Inflammatory macrophage treated with lipopolysaccharide for 4 hours (primary cell): ENCODE measurements at places on chromosomes 16 and 17.

- no peak for DNase-seq
Observed at GRCh38 chr17:41581366-41582060, 5.2 kb downstream of the KRT14 start.

DNA sequence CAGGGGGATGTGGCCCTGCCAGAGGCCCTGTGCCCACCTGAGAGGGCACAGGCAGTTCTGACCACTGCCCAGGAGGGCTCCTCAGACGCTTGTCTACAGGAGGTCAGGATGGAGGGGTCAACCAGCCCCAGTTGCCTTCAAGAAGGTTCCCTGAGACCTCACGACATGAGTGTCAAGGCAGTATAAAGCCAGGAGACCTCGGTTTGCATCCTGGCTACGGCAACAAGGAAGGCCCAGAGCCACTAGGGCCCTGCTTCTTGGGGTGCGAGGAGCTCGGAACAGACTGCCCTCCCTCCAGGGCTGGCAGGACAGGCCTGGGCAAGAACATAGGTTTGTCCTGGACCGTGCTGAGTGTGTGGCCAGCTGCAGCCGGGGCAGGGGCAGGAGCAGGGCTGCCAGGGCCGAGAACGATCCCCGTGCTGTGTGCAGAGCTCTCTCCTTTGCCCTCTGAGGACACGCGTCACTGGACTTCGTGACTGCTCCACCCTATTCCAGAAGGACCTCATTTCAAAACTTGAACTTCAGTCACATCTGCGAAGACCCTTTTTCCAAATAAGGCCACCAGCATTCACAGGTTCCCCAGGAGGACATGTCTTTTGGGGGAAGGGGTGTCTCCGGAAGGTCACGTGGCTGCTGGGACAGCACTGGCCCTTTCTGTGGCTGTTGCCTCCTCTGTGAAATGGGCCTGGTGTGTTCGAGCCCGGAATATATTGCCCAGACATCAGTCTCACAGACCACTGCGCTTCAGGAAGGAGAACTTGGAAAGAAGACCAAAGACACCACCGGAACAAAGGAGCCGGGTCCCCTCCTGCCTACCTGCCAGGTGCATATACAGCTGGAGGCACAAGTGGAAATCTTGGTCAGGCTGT, 27.7 kb downstream of the SLC7A5 start:
- no peak for DNase-seq

- no peak for DNase-seq
Observed at GRCh38 chr17:2102931-2103809, 48.3 kb downstream of the HIC1 start.

DNA sequence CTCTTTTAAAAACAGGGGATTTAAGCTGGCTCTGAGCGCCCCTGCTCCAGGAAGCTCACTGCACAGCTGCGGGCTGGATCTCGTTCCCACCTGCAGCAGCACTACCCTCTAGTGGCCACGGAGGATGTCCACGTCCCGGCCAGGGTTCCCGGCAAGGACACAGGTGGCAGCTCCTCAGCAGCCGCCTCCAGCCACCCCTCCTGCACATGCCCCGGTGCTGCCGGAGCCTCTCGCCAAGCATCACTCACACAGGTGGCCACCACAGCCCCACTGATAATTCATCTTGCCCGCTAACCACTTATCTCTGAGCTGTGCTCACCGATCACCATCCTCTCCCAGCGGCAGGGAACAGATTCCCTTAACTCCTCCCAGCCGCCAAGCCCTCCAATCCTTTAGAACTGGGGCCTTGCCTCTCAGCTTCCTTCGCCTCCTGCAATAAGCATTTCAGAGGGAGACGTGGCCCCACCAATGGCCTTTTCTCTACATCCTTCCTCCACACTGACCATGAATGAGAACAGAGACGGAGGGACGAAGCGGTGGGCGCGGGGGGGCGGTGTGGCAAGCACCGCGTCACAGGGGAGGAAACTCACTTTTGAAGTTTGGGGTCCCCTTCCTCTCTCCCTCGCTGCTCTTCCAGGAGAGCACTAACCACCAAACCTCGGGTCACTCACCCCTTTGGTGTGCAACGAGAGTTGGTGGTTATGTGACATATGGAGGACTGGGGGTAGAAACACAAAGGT, 222.1 kb downstream of the RBFOX3 start:
- DNase-seq = peak; percentile 26

DNA sequence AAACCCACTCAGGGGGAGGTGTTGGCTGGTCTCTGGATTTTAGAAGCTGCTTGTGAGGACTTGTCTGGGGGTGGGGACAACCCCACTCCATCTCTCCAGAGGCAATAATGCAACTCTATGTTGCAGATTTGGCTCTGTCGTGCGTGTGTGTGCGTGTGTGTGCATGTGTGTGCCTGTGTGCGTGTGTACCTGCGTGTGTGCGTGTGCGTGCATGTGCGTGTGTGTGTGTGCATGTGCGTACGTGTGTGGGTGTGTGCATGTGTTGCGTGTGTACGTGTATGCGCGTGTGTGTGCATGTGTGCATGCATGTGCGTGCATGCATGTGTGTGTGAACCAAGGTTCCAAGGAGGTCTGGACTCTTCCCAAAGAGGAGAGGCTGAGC, 120.4 kb upstream of the LHX1 start:
- no peak for DNase-seq

- DNase-seq = peak; percentile 65
Observed at GRCh38 chr17:81097134-81097942, 62.4 kb downstream of the BAIAP2 start.

- DNase-seq = no peak
Observed at GRCh38 chr17:41537990-41538389, 9.9 kb upstream of the KRT19 start.

DNA sequence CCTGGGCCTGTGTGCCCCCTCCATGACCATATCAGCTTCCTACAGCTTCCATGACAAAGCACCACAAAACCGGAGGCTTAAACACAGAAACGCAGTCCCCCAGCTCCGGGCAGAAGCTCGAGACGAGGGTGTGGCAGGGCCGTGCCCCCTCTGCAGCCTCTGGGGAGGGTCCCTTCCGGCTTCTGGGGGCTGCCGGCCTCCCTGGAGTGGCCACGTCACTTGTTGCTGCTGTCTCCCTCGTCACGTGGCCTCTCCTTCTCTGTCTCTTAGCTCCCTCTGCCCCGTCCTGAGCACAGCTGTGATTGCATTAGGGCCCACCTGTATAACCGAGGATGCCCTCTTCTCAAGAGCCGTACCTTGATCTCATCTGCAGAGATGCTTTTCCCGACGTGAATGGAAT, 64.6 kb downstream of the JPH3 start:
- no peak for DNase-seq
